NCI-H1105 (cell line): ENCODE measurements at places on chromosomes 11 and 22.

DNA sequence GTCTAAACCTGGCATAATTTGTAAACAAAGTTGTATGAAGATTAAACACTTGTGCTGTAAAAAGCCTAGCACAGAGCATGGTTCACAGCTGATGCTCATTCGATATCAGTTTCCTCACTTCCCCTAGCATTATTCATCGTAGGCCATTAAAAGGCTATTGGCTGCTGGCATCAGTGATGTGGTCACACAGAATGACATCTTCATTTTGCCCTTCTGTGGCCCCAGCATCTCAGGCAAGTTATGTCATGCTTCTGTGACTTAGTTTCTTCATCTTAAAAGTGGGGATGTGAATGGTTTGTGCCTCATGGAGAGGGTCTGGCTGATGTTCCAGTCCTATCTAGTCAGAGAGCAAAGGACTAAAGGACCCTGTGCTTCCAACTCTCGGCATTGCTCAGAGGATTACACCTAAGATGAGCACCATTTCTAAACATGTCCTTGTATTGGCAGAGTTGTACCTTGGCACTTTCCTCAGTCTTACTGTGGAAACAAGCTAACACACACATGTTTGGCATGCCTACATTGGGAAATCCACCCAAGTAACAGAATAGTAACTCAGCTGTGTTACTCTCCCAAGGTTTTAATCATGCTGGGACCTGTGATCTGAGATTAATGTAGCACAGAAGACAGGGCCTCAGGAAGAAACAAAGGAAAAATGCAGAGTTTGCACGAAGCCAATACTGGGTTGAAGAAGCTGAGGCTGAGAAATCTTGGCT is 83.5 kb upstream of the OR9Q1 start:
- DNase-seq, result no peak

DNA sequence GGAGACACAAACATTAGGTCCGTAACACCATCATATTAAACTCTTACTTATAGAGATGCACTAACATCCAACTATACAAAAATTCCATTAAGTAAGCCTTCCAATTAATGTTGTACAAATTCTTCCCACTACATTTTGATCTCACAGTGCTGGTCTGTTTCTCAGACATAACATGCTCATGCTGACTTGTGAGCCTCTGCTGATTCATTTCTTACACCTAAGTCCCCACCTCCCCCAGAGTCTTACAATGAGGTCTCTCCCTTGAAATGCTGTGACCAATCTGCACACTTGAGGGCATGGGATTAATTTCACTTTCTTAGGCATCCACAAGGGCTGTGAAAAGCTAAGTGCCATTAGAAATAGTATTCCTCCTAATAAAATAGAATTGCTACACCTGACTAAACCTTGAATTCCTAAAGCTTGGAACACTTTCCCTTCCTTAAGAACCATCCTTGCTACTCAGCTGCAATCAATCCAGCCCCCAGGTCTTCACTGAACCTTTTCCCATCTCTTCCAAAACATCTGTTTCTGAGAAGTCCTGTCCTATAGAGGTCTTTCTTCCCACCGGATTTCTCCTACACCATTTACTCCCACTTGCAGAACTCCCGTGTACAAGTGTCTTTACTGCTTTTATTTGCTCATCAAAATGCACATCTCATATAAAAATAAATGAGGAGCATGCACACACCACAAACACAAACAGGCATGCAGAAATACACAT is 2.0 kb downstream of the HBG1 start:
- DNase-seq, result no peak

- DNase-seq, result no peak
Observed at GRCh38 chr11:119643876-119644225, 85.1 kb downstream of the NECTIN1 start.

DNA sequence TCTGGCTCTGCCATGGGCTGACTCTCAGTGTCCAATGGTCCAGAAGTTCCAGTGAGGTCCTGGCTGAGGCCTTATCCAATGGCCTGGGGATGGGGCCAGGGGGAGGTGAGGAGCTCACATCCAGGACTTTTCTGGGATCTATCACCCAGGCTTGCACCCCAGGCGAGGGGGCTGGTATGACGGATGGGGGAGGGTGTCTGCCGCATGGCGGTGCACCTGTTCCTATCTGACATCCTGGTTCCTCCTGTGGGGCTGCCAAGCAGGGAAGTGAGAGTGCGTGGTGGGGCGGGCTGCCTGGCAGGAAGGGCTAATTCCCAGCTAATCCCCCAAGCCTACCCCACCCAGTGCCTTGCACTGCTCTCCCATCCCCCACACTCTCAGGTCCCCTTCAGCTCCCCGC is 102.1 kb downstream of the NECTIN1 start:
- no peak for DNase-seq

DNA sequence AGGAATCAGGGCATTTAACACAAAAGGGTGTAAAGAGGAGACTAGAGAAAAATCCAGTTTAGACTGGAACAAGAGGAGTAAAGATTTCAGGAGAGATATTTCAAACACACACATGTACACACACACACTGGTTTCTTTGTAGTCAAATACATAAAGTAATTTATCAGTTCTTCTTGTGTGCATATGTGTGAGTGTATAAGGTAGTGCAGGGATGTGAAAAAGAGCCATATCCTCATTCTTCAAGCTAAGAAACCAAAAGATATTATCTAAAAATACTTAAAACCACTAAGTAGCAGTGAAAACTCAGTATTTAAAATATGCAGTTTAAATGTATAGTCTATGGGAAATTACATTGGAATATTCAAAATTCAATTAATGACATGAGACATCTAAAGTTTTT is 52.5 kb upstream of the CARD18 start:
- no peak for DNase-seq

GRCh38 chr22:27686534-27686933 is 115.0 kb downstream of the MN1 start:
- DNase-seq, result no peak

GRCh38 chr11:104332110-104332509 is 168.2 kb upstream of the PDGFD start:
- DNase-seq, result no peak

DNA sequence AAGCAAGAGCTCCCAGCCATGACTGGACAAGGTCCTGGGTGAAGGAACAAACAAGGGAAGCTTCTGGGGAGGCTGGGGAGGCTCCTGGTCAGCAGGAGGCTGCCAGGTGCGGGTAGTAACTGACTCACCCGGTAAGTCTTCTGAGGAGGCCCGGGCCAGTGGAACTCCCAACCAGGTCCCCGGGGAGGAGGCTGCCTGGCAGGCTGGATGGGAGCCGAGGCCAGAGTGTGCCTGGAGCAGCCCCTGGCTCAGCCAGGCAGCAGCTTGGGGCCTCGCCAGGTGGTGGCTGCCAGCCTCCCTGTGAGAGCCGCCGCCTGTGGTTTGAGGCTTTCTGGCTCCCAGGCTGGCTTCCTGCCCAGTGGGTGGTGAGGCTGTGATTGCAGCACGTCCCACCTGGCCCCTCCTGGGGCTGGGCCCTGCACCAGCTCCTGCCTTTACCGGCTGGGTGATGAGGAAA is 46.2 kb downstream of the IGF2 start:
- peak; percentile 97 for DNase-seq

- DNase-seq, result no peak
Observed at GRCh38 chr11:128881221-128881620, 9.9 kb upstream of the KCNJ5 start.

DNA sequence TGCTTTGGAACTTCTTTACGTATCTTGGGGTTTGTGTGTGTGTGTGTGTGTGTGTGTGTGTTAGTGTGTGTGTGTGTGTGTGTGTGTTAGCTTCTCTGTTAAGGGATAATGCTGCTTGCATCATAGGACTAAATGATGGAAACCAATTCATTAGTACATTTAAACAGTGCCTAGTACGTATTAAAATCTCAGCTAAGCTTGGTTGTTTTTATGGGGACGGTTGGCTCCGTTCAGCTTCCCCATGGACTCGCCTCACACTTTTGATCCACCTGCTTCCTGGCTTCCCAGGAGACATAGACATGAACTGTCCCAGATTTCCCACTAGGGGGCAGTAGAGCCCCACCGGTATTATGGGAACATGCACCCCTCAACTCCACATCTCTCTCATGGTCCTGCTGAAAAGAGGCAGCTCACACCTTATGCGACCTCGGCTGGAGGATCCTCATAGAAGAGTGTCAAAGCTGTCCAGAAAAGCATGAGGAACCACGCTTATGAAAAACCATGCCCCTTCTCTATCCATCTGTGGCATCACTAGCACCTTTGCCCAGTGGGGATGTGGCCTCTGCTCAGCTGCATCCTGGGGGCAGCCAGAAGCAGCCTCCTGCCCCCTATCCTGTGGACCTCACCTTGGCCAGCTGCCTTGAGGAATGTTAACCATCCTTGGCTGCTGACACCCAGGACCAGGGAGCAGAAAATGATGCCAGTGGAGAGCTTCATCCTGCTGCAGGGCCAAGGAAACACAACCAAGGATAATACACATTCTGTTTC is 9.7 kb upstream of the SAAL1 start:
- DNase-seq, result peak; percentile 82

DNA sequence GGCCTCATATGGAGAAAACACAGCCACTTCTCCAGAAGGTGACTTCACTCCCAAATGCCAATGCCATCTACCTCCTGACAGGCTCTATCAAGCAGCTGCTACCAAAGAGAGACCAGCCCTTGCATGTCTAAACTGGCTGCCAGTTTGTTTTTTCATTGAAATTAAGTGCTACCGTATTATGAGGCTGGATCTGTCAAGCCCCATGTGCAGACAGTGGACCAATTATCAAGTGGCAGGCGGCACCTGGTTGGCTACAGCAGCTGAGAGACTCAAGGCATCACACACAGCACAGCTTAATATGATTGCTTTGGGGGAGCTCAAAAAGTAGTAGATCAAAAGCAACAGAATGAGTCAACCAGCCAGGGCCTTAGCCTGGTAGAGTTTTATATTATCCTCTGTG is 1293.0 kb upstream of the TENM4 start:
- peak; percentile 83 for DNase-seq

DNA sequence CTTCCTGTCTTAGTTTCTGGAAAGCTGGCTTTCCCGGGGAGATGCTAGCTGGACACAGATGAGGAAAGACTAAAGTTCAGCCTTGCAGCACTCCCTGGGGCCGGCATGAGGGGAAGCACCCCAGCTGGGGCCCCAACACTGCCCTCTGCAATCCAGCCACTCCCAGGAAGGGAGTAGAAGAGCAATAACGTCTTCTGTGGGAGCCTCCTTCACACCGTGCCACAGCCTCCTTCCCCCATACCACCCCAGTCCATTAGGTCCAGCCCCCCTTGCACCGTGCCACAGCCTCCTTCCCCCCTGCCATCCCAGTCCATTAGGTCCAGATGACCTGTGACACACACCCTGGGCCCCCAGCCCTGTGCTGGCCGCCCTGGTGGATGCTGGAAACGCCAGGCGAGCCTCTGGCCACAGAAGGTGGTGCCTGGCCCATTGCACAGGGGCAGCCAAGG is 44.1 kb upstream of the PRDM11 start:
- no peak for DNase-seq

DNA sequence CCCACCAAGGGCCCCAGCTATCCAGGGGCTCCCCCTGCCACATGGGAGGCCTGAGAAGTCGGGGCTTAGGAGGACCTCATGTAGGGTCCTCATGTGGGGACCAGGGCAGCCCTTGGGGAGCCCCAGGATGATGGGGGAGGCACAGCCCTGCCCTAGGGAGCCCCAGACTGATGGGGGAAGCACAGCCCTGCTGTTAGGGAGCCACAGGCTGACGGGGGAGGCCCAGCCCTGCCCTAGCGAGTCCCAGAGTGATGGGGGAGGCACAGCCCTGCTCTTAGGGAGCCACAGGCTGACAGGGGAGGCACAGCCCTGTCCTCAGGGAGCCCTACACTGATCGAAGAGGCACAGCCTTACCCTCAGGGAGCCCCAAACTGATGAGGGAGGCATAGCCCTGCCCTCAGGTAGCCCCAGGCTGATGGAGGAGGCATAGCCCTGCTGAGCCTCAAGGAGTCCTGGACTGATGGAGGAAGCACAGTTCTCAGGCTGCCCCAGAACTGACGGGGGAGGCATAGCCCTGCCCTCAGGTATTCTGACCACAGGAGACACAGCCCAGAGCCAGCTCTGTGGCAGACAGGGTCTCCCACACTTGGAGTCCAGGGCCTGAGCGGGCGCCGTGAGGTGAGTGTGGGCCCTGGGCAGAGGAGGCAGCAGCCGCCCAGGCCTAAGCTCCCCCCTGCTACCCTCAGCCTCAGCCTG is 10.8 kb downstream of the PRR33 start:
- DNase-seq, result no peak

DNA sequence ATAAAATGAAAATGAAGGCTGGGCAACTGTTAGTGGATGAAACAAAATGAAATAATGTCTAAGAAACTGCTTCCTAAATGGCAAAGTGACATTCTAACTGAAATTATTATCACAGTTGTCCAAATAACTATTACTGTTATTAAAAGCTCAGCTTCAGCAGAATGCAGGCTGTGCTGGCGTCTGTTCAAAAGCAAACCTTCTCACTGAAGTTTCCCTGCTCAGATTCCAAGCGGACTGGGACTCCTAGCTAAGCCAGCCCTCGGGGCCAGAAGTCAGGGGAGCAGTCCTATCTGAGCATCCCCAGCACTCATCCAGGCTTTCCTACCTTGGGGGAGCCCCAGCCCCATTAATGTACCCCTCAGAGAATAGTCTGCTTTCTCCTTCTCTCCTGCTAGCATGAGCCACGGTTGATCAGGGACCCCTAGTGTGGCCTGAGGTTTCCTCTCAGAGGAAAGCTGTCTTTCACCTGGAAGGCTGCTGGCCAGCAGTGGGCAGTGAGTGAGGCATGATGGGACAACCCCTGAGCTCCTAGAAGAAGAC is 1167.3 kb downstream of the TBC1D22A start:
- DNase-seq, result no peak

- no peak for DNase-seq
Observed at GRCh38 chr11:126487711-126488110, 132.2 kb downstream of the ST3GAL4 start.

DNA sequence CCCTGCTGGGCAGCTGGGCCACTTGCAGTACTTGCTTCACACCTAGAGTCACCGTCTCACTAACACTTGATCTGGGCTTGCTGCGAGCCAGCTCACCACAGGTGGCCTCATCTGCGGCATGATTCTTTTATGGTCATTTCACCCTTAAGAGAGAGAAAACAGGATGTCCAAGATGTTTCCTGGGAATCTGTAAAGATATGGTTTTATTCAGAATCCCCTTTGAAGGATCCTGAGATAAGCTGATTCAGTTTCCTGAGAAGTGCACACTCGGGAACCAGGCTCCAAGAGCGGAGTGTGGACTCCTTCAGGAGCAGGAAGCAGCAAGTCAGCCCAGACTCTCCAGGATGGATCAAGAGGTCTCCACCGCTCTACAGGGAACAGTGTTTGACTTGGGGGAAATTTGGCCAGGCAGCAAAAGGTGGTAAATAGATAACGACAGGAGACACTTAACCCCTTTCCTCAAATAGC is 21.8 kb upstream of the TP53AIP1 start:
- DNase-seq, result no peak

DNA sequence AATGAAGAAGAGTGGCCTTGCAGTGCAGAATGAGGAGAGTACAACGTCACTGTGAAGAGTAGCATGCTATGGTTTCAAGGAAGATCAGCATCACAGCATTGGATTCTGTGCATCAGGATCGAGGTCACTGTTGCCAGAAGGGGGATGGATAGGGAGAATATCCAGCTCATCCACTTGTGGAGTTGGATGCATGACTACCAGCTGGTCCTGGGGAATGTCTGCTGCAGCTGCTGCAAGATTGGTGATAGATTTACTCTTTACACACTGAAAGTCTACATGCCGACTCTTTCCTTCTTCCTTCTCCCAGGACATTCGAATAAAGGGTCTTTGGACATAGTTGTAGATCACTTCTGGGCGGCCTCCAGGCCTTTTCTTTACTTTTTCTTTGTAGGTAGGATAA is 74.3 kb downstream of the BTBD10 start:
- no peak for DNase-seq

- DNase-seq, result no peak
Observed at GRCh38 chr11:63908631-63909401, 8.1 kb downstream of the RCOR2 start.

GRCh38 chr22:48867891-48868290 is 959.8 kb downstream of the BRD1 start:
- no peak for DNase-seq
